ENCODE measurements at places on chromosomes 4 and X.

DNA sequence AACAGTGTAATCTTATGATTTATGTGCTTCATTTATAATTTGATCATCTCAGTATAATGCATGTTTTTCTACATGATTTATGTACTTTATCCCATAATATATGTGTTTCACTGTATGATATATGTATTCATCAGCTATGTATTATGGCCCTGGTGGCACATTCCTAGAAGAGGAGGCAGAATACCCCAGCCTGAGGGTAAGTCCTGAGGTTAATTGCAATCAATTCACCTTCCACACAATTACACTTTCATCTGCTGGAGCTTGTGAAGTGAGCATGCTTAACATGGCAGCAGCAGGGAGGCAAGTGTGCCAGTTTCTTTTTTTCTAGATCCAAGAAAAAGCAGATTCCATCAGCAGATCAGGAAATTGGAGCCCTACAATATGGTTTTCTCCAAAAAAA is 81.2 kb downstream of the CXXC4 start:
- no peak for DNase-seq

DNA sequence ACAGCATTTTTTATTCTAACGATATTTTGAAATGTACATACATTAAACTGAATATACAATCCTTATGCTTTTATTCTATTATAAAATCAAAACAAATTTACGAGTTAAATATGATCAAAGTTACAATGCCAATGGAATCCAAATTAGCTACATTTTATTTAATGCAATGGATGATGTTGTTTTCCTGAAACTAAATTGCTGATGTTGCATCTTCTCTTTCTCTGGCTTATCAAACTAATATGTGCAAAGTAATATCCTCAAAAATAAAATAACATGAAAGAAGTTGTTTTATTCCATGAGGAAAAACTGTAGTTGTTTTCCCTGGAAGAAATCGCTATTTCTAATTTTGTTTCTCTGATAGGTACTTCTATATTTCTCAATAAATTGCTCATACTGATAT is 106.8 kb downstream of the ASB9 start:
- DNase-seq, result no peak

- DNase-seq, result no peak
These were observed 322.5 kb downstream of the EVC2 start for GRCh38 chr4:5385741-5386311.

DNA sequence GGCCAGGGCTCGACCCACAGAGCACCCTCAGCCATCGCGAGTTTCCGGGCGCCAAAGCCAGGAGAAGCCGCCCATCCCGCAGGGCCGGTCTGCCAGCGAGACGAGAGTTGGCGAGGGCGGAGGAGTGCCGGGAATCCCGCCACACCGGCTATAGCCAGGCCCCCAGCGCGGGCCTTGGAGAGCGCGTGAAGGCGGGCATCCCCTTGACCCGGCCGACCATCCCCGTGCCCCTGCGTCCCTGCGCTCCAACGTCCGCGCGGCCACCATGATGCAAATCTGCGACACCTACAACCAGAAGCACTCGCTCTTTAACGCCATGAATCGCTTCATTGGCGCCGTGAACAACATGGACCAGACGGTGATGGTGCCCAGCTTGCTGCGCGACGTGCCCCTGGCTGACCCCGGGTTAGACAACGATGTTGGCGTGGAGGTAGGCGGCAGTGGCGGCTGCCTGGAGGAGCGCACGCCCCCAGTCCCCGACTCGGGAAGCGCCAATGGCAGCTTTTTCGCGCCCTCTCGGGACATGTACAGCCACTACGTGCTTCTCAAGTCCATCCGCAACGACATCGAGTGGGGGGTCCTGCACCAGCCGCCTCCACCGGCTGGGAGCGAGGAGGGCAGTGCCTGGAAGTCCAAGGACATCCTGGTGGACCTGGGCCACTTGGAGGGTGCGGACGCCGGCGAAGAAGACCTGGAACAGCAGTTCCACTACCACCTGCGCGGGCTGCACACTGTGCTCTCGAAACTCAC is 3.6 kb downstream of the MID1IP1 start:
- DNase-seq, result no peak

- DNase-seq, result no peak
These were observed 25.7 kb downstream of the GUCY1A1 start for GRCh38 chr4:155692361-155692760.

GRCh38 chr4:54800831-54801530 is 143.2 kb downstream of the KIT start:
- DNase-seq, result no peak

DNA sequence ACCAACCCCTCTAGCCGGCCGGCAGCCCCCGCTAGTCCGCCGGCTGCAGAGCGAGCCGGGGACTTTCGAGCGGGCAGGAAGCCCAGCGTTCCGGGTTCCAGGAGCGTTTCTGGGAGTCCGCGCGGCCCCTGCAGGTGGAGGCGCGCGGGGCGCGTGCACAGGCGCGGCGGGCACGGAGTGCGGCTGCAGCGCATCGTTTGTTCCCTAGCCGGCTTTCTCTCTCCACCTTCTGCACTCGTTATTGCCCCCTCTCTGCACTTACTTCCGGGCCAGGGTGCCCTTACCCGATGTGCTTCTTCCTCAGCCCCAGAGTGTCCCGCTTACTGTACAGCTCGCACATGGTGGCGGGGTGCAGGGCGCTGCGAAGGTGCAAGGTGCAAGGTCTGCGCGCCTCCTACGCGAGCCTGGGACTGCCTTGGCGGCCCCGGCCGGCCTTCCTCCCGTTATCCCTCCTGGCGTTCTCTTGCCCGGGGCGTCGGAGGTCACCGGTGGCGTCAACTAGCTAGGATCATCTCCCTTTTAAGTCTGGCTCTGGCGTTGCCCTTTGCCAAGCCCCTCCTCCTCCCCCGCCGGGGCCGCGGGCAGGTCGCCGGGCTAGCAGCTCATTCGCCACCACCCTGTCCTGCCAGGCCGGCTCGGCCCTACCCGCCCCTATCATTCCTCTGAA is at the start of gene ETNPPL:
Gene ETNPPL, minus strand, starts transcription at position 495 of the 667 bp plus-strand sequence. Its CDS starts 155 bp downstream, at position 340.
- DNase-seq, result no peak

GRCh38 chr4:10005632-10006031 is 15.7 kb downstream of the SLC2A9 start:
- no peak for DNase-seq

DNA sequence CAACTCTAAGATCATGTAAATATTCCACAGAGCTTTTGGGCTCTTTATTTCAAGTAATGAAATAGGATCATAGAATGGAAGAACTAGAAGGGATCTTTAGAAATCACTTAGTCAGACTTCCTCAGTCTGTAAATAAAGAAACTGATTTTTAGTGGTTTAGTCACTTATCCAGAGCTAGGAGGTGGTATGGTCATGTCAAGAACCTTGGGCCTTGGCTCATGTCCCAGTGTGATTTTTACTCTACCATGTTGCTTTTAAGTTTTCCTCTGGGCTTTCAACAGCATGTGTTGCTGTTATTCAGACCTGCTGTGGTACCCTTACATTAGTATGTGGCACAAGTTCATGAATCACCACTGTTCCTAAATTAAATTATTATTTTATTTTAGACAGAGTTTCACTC is 184.9 kb downstream of the FRAS1 start:
- no peak for DNase-seq

DNA sequence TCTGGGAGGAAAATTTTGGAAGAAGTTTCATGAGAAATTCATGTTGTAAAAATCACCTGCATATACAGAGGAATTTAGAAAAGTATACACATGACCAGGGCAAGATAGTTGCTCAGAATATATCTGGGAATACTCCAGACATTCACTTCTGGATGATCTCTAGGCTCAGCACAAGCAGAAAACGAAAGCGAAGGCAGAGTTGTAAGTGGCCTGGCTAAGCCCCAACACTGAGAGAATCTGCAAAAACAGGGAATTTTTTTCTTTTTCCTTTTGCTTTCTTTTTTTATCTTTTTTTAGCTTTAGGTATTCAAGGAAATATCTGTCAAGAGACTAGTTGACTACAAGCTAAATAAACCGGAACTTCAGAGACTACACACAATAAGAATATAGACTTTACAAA is 207.2 kb downstream of the FGF13 start:
- no peak for DNase-seq

DNA sequence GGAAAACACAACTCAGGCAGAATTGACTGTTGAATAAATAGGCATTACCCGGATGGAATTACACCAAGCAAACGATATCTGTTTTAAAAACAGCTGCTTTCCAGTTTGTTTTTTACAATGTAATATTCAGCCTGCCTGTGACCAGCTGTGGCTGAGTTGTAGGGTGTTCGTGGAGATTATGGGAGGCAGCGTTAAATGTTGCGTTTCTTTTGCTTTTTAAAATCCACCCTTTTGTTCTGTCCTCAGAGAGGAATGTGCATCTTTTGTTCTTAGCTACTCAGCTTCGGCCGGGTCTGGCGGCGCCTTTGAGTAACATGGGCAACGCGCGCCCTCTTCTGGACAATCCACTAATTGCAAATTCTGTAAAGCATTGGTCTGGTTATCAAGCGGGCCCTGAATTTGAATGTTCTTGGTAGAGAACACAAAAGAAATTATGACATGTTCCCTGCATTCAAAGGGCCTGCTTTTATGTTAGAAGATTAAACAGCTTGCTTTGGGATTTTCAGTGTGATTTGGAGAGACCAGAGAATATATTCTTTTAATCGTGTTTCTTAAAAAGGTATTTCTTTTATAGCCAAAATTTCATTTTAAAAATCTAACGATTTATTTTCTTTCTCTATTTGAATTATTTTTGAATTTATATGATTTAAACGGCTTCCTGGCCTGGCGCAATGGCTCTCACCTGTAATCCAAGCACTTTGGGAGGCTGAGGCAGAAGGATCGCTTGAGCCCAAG is 76.3 kb upstream of the TRIM2 start:
- DNase-seq, result no peak

- no peak for DNase-seq
These were observed 3.7 kb upstream of the GPR82 start for GRCh38 chrX:41720125-41720779.

DNA sequence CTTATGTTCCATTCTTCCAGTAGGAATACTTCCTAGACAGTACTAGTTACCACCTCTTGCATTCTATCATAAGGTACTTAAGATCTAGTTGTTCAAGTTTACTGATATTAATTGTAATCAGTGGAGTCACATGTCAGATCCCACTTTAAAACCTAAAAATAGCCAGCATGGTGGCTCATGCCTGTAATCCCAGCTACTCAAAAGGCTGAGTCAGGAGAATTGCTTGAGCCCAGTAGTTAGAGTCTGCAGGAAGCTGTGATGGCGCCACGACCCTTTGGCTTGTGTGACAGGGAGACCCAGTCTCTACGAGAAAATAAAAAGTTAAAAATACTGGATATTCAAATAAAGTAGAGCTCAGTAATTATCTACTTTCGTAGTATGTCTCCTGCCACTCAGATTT is 57.7 kb downstream of the MAD2L1 start:
- no peak for DNase-seq

DNA sequence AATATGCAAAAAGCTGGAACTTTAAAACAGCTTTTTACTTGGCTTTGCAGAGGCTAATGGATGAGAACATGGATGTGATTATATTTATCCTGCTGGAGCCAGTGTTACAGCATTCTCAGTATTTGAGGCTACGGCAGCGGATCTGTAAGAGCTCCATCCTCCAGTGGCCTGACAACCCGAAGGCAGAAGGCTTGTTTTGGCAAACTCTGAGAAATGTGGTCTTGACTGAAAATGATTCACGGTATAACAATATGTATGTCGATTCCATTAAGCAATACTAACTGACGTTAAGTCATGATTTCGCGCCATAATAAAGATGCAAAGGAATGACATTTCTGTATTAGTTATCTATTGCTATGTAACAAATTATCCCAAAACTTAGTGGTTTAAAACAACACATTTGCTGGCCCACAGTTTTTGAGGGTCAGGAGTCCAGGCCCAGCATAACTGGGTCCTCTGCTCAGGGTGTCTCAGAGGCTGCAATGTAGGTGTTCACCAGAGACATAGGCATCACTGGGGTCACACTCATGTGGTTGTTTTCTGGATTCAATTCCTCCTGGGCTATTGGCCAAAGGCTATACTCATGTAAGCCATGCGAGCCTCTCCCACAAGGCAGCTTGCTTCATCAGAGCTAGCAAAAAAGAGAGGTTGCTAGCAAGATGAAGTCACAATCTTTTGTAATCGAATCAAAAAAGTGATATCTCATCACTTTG is 15.6 kb downstream of the TLR8 start:
- DNase-seq, result no peak

DNA sequence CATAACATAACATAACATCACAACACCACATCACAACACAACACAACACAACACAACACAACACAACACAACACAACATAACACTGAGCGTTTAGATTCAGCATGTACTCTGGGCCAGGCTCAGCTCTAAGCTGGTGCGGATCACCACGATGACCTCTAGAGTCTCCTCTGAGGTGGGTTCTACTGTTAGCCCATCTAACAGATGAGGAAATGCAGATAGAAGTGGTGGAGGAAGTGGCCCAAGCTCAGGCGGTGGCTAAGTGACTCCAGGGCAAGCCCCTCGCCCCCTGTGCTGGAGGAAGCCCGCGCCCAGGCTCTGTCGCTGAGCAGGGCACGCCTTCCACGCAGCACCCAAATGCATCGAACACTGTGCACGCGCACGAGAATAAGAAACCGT is 45.3 kb upstream of the CDKN2AIP start:
- DNase-seq, result no peak

DNA sequence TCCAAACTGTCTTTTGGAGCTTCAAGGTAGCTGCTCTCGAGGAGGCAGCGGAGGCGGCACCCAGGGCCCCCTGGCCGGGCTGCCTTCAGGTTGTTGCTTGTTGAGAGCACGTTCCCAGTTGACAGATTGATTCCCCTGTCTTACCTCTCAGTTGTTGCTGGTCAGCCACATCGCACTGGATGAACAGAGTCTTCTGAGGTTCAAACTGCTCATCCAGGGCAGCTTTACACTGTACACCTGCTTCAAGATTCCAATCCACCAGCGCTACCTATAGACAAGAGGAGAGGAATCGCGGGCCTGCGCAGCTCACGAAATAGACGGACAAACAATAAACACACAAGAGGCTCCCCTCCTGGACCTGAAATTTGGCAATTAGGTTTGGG is 497 bp downstream of the HPGD start:
- DNase-seq, result no peak

GRCh38 chrX:1108501-1109445 is 103.7 kb downstream of the CRLF2 start:
- no peak for DNase-seq

DNA sequence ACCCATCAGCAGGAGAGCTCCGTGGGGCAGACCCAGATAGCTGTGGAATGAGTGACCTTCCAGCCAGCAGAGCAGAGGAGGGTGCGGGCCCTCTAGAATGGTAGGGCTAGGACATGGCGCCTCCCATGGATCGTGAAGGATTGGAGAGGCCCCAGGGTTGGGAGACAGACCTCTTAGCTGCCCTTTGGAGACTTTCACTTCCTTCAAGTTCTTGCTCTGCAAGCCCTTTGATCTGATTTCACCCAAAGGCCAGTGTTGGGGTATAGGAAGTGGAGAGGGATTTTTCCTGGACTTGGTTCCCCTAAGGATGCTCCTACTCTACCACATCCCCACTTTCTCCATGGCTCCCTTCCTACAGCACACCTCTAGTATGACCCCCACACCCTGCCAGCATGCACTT is 3.0 kb downstream of the SASH3 start:
- no peak for DNase-seq

- no peak for DNase-seq
These were observed 169.0 kb downstream of the BEND2 start for GRCh38 chrX:18051690-18052089.
